PC-9 (cell line): ENCODE measurements at places on chromosomes 1 and 21. TPM values are rescaled to one million over a fixed set of nuclear protein-coding genes. Genes with fewer than 3 reads are reported as not detected.

DNA sequence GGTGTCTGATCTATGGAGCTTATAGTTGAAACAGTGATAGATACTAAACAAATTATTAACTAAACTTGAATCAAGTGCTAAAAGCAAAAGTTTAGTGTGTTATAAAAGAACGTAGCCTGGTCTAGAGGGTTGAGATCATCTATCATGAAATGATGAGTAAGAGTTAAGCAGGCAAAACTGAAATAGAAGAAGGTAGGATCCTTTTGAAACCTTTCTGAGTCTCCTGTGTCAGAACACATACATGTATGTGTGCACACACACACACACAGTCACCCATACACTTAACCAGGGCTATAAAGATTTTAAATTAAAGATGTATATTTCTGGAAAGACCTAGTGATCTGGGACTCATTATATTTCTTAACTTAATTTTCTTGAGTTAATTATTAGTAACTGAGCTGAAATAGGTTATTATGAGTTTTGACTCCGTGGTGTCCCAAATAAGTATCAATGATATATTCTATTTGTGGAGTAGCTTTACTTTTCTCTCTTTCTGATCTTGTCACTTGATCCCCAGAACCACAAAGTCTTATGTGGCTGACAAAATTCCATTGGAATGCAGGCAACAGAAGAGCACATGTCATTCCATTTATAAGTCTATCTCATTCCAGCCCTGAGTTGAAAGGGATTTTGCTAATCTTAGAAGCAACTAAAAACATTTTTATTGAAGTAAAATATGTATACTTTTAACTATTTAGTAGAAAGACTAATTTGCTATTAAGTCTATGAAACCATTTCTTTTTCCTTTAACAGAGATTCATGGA lies 70.7 kb downstream of the PRRX1 start:
- DNase-seq = no peak
- H3K4me3 ChIP-seq = no peak overlapping the region
- H3K27ac ChIP-seq = no peak overlapping the region
- H3K27me3 ChIP-seq = no peaks in the 10 kb centered on the region
- H3K36me3 ChIP-seq = no peaks in the 10 kb centered on the region
- no peaks in the 10 kb centered on the region for H3K4me1 ChIP-seq

- H3K36me3 ChIP-seq = no peaks in the 10 kb centered on the region
- no peak overlapping the region for H3K27ac ChIP-seq
These were observed 74.6 kb downstream of the CAMK2N1 start for GRCh38 chr1:20411196-20411980.

- peak; percentile 43 for DNase-seq
- 0 out of 2 replicates have a peak, but pooled peaks cover 3% of the 10 kb centered on the region for H3K4me1 ChIP-seq
- no peaks in the 10 kb centered on the region for H3K27me3 ChIP-seq
- H3K27ac ChIP-seq = no peak overlapping the region
- H3K4me3 ChIP-seq = no peak overlapping the region
These were observed 19.9 kb upstream of the LHX4 start for GRCh38 chr1:180210008-180210620.

DNA sequence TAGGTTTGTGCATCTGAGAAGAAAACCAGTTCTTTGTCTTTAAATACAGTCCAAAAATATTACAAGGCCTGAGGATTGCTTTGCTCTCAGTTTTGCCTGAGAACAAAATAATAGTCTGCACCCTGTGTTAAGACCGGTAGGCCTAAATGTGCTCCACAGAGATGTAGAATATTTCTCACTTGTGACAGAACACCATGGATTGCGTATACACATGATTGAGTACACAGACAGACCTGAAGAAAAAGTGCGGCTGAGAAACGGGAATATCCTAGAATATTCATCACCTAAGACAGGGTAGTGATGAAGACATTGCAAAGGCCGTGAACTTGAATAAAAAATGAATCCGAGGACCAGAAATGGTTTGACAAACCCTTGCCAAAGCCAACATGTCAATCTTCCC lies 155.4 kb downstream of the BRINP3 start:
- H3K4me3 ChIP-seq = no peak overlapping the region
- H3K4me1 ChIP-seq = no peaks in the 10 kb centered on the region
- H3K27ac ChIP-seq = no peak overlapping the region
- no peaks in the 10 kb centered on the region for H3K27me3 ChIP-seq
- DNase-seq = no peak

- no peak for DNase-seq
- H3K27ac ChIP-seq = no peak overlapping the region
- H3K27me3 ChIP-seq = no peaks in the 10 kb centered on the region
These were observed 227.9 kb downstream of the KCNT2 start for GRCh38 chr1:196380316-196380715.

GRCh38 chr1:208714323-208714722 lies 470.1 kb upstream of the PLXNA2 start:
- H3K4me1 ChIP-seq = no peaks in the 10 kb centered on the region
- no peak overlapping the region for H3K27ac ChIP-seq
- no peak overlapping the region for H3K4me3 ChIP-seq
- H3K36me3 ChIP-seq = no peaks in the 10 kb centered on the region

GRCh38 chr21:44434936-44435635 lies 20.2 kb upstream of the LRRC3 start:
- H3K36me3 ChIP-seq = no peaks in the 10 kb centered on the region
- H3K27ac ChIP-seq = no peak overlapping the region
- DNase-seq = no peak
- peaks cover 31% of the 10 kb centered on the region for H3K27me3 ChIP-seq
- no peaks in the 10 kb centered on the region for H3K4me1 ChIP-seq

The KRTAP10-8 gene
- not detected in 2 replicates for total RNA-seq

The FAM167B gene
- 1.6 and 2.2 TPM in 2 replicates for total RNA-seq

The FOXD3 gene
- not detected in 2 replicates for total RNA-seq
